ENCODE measurements at places on chromosomes 16 and 17.

DNA sequence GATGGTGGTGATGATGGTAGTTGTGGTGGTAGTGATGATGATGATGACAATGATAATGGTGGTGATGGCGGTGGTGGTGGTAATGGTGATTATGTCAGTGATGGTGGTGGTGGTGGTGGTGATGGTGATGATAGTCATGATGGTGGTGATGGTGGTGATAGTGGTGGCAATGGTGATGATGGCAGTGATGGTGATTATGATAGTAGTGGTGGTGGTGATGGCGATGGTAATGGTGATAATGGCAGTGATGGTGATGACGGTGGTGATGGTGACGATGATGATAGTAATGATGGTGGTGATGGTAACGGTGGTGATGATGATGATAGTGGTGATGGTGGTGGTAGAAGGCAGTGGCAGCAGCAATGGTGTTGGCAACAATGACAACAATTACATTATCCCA is 55.3 kb downstream of the RBFOX3 start:
- DNase-seq: no peak

- no peak for DNase-seq
Observed at GRCh38 chr17:79752175-79752574, 21.4 kb downstream of the ENPP7 start.

DNA sequence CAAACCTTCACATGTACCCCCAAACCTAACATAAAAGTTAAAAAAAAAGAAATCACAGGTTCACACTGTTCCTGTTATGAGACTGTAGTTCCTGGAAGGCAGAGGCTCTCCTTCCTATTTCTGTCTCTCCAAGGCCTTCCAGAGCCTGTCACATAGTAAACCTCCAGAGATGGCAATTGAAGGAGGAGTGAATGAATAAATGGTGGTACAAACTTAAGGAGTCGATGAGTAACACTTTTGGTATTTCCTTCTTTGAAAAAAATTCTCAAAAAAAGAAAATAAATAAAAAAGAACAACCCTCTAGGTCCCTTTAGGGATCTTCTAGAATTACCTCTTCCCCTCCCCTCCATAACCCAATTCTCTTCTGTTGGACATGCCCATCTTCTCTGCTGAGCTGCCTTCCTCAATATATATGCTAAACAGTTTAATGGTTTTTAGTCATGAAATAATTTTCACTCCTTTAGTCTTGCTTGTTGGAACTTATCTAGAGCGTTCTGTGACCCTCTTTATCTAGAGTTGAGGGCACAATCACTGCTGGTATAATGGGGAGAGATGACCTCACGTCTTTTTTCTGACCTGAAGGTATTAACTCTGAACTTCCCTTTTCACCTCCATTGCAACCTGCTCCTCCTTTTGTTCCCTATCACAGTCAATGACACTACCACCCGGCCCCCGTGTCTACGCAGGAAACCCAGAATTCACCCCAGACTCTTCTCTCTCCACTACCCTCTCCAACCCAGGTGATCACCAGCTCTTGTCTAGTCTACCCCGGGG is 1.7 kb upstream of the TAF15 start:
- DNase-seq: no peak

DNA sequence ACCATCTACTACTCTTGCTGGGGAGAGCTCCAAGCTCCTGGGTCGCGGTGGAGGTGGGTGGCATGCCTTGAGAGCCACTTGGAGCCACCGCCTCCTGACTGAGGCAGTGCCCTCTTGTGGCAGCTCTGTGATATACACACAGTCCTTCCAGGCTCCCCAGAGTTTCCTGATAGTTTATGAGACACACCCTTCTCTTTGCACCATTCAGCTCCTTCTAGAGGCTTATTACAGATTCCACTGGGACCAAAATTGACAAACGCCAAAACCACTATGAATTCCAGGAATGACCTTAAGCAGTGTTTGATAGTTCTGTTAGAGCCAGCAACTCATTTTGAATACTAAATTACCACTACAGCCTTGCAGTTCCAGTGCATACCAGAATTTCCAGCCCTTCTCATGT is 170.1 kb upstream of the CDH13 start:
- peak; percentile 80 for DNase-seq

GRCh38 chr16:79632289-79632688 is 31.8 kb upstream of the MAF start:
- DNase-seq: no peak

Measured in NCI-H526 (cell line).